ENCODE measurements at places on chromosomes 3 and 15. TPM values are rescaled to one million over a fixed set of nuclear protein-coding genes. Genes with fewer than 3 reads are reported as not detected.

The SEMA5B gene
- total RNA-seq = not detected

The NRG4 gene
- not detected for total RNA-seq

The SNAP23 gene
- total RNA-seq = 72.0 TPM

The CKMT1B gene
- total RNA-seq = not detected

- H3K27me3 ChIP-seq = no peaks in the 10 kb centered on the region
- DNase-seq = no peak
- no peaks in the 10 kb centered on the region for H3K36me3 ChIP-seq
- H3K4me3 ChIP-seq = no peak overlapping the region
- H3K27ac ChIP-seq = no peak overlapping the region
Measured at GRCh38 chr3:74027121-74027520, 402.4 kb upstream of the PDZRN3 start.

DNA sequence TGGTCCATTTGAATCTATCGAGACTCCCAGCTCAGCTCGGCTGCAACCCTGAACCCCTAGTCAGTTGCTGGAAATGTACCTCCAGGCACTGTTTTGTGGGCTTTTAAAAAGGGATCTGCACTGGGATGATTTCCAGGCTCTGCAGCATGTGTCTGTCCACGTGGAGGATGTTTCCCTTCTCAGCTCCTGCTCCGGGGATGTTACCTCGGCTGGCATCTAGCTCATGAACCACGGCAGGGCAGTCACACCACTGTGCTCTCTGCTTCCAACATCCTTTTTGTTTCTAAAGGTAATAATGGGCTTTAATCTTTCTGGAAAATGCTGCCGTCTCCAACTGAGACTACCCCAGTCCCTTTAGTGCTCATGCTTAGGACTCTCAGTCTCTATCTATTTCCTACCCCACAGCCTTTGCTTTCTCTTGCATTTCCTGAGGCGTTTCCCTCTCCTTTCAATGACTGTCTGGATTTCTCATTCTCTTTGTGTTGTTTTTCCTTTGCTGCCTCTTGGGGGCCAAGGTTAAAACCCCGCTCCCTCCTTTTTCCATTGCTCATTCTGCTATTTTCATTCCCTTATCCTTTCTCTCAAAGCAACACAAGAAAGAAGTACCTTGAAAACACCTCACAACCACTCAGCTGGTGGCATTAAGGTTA lies 42.9 kb upstream of the AKAP13 start:
- no peaks in the 10 kb centered on the region for H3K36me3 ChIP-seq
- no peak overlapping the region for H3K4me3 ChIP-seq
- no peaks in the 10 kb centered on the region for H3K4me1 ChIP-seq
- no peak overlapping the region for H3K27ac ChIP-seq

DNA sequence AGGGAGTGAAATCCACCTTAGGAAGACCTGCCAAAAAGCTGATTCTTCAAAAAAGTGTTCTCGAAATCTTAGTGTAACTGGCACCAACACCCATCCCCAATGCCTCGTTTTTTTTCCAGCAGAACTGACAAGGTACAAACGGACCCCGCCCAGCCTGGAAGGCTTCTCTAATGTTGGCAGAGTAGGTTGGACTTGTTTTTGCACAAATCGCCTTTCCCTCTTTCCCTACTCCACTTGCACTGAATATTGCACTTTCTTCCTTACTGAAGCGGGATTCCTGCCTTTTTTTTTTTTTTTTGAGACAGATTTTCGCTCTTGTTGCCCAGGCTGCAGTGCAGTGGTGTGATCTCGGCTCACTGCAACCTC lies 544 bp upstream of the TIMMDC1 start:
- no peak for DNase-seq
- peaks cover 31% of the 10 kb centered on the region for H3K4me1 ChIP-seq
- H3K4me3 ChIP-seq = peak overlapping the region; percentile 93
- no peaks in the 10 kb centered on the region for H3K27me3 ChIP-seq

DNA sequence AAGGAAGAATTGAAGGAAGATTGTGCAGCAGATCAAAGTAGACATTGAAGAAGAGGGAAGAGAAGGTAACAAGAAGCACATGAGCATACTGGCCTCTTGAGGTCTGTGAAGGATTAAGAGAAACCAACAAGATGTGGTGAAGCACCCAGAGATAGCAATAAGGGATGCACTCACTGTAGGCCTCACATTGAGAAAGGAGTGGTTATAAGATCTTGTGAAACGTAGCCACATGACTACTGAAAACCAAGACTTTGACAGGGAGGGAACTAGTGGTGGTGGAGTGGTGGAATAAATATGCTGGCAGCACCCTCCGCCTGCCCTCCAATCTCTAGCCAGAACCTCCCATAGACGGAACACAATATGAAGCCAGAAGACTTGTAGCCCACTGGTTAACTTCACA lies 651.2 kb downstream of the DIPK2A start:
- no peaks in the 10 kb centered on the region for H3K4me1 ChIP-seq
- no peak for DNase-seq
- H3K27me3 ChIP-seq = no peaks in the 10 kb centered on the region
- no peak overlapping the region for H3K4me3 ChIP-seq
- no peaks in the 10 kb centered on the region for H3K36me3 ChIP-seq

DNA sequence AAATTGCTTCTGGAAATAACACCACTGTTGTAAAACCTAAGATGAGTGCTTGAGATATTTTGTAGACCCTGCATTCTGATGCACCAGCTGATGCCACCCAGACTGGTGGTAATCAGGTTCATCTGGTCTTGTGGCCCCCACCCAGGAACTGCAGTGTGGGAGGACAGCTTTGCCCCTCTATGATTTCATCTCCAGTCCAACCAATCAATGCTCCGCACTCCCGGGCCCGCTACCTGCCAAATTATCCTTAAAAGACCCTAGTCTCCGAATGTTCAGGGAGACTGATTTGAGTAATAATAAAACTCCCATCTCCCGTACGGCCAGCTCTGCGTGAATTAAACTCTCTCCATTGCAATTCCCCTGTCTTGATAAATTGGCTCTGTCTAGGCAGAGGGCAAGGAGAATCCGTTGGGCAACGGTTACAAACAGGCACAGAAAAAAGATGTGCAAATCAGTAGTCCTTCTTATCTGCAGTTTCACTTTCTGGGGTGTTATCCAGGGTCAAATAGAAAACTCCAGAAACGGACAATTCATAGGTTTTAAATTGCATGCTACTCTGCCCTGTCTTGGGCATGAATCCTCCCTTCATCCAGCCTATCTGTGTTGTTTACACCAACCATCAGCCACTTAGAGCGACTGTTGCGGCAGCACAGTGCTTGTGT lies 29.2 kb upstream of the TRPM1 start:
- no peak for DNase-seq
- no peak overlapping the region for H3K4me3 ChIP-seq
- H3K27ac ChIP-seq = no peak overlapping the region
- H3K36me3 ChIP-seq = no peaks in the 10 kb centered on the region

- no peaks in the 10 kb centered on the region for H3K36me3 ChIP-seq
- H3K4me1 ChIP-seq = peaks cover 47% of the 10 kb centered on the region
- no peaks in the 10 kb centered on the region for H3K27me3 ChIP-seq
- peak overlapping the region; percentile 91 for H3K4me3 ChIP-seq
- peak overlapping the region; percentile 83 for H3K27ac ChIP-seq
Measured at GRCh38 chr3:18444595-18445400, 19.7 kb upstream of the SATB1 start.

Measured in CD4-positive, alpha-beta memory T cell (primary cell).